ENCODE measurements at places on chromosomes 4 and X.

GRCh38 chrX:118508221-118508620, 12.6 kb downstream of the DOCK11 start:
- DNase-seq, result no peak

DNA sequence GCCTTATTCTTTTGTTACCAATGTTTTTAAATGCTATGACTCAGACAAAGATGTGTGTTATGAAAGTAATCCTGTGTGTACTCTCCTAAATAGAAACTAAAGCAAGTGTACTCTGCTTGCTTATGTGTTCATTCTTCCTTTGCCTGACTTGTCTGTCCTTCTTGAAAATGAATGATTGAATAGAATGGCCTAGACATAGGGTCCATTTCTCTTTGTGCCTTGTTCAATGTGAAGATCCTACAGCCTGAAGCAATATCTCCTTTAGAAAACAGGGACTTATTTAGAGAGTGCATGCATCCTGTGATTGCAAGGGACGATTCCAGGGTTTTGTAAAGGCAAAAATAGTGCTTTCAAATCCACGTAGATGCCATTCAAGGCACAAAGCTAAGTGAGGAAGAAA, 343.6 kb upstream of the TACR3 start:
- DNase-seq, result no peak

- DNase-seq, result no peak
Observed at GRCh38 chr4:25578432-25578831, 77.2 kb upstream of the SLC34A2 start.

- DNase-seq, result no peak
Observed at GRCh38 chrX:23844502-23845138, 61.6 kb downstream of the SAT1 start.

DNA sequence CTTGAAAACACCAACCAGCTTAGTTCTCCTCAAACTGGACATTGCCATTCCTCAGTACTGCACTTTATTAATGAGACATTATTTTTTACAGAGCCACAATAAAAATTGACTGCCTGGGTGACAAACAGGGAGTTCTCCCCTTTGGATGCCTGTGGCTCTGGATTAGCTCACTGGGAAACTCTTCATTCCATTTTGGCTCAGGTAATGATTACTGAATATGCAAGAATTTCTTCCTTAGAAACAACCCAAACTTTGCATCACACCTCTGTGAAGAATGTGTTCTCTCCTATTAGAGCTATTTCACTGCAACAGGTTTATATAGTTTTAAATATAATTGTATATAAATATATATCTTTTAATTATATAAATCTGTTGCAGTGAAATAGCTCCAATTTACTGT, 2065.8 kb downstream of the ARAP2 start:
- no peak for DNase-seq

GRCh38 chrX:49187028-49187394, 838 bp upstream of the PRICKLE3 start:
- no peak for DNase-seq
